ENCODE measurements at places on chromosomes 7 and 10.

DNA sequence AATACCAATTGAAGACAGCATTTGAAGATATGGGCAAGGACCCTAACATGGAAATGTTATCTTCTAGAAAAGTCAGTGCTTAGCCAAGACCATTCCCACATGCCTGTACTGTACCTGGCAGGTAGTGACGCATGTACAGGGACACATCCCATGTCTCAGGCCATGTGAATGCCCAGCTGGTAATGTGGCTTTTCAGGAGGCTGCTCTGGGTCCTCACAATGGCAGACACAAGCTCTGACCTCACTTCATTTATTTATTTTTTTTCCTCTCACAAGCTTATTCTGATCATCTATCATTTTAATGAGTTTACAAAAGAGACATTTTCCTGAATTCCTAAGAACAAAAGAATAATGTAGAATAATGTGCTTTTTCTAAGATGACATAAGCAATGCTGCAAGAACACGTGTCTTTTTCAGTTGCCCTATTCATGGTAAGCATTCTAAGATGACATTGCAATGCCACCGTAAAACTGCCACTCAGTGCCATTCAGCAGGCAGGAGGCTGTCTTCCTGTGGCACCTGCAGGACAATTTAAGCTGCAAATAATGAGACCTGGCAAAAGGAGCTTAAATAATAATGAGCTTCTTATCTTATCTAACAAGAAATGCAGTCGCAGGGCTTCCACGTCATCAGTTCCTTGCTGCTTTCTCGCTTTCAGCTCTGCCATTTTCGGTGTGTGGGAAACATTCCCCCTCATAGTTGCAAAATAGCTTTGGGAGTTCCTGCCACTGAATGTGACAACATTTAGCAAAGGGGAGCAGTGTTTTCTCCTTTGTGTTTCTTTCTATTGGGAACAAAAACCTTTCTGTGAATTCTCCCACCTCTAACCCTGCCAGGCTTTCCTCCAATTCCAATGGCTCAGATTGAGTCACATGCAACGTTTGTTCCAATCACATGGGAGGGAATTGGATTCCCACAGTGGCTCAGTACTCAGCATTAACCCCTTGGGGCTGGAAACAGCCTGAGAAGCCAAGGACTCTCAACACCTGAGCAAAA, 113.0 kb downstream of the SEC23IP start:
- no peak for DNase-seq

DNA sequence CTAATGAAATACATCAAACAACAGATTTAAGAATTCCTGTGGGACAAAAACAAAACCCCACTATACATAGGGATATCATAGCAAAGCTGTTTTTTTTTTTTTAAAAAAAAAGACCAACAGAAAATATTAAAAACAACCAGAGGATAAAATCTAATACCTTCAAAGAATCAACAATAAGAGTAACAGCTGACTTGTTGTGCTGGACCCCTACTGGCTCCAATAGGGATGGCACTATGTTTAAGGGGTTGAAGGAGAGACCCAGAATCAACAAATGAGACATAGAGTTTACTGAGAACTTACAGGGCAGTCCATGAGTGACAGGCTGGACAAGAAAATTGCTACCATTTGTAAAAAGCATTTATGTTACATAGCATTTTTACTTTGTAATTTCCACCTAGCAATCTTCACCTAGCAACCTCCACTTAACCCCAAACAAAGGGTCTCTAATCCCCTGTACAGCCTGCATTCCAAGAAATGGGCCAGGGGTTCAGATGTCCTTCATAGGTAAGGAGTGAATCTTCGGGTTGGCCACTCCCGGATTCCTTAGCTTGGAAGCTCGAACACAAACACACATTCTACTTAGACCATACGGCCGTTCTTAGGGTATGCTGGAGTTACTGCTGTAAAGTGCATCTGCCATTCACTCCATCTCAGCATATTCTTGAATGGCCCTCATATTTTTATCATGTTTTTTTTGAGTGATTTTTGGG, 25.8 kb downstream of the ASZ1 start:
- DNase-seq: no peak

GRCh38 chr7:85940798-85941197, 702.9 kb upstream of the GRM3 start:
- DNase-seq: no peak

DNA sequence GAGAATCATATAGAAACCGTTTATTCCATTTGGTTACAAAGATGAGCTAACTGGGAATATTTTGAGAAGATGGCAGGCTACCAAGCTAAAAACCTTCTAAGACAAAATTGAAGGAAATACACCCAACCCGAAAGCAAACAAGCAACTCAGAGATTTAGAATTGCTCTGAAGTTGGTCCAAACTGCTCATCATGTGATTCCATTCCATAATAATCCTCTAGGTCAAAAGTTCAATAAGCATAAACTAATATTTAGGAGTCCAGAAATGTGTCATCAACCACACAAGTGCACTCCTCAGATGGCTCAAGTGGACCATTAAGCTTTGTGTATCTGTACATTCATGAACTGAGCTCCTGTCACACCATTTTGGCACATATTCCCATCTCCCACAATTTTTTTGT, 28.7 kb downstream of the DGKI start:
- DNase-seq: no peak

DNA sequence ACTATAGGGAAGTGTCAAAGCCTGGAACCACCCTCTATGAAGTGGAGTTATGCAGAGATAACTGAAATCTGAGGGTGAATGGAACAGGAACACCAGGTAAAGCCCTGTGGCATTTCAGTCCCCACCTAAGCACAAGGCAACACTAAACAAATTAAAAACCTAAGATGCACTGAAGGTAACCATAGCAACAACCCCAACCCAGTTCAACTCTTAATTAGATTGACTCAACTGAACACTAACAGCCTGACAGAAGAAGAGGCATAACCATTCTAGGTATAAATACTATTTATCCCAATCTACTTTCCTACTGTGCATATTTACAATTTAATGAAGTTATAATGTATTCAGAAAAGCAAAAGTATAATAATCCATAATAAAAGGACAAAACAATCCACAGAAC, 9.2 kb upstream of the GIMAP5 start:
- DNase-seq: no peak
